ENCODE measurements at places on chromosomes 2 and 18.

GRCh38 chr18:34660572-34660971 is 49.5 kb upstream of the DTNA start:
- H3K27me3 ChIP-seq, result no peaks in the 10 kb centered on the region
- H3K4me3 ChIP-seq, result no peak overlapping the region

GRCh38 chr2:177084607-177085006 is 128.0 kb upstream of the HNRNPA3 start:
- DNase-seq, result no peak
- no peaks in the 10 kb centered on the region for H3K4me1 ChIP-seq
- H3K27ac ChIP-seq, result no peak overlapping the region
- no peak overlapping the region for H3K4me3 ChIP-seq
- H3K36me3 ChIP-seq, result no peaks in the 10 kb centered on the region

DNA sequence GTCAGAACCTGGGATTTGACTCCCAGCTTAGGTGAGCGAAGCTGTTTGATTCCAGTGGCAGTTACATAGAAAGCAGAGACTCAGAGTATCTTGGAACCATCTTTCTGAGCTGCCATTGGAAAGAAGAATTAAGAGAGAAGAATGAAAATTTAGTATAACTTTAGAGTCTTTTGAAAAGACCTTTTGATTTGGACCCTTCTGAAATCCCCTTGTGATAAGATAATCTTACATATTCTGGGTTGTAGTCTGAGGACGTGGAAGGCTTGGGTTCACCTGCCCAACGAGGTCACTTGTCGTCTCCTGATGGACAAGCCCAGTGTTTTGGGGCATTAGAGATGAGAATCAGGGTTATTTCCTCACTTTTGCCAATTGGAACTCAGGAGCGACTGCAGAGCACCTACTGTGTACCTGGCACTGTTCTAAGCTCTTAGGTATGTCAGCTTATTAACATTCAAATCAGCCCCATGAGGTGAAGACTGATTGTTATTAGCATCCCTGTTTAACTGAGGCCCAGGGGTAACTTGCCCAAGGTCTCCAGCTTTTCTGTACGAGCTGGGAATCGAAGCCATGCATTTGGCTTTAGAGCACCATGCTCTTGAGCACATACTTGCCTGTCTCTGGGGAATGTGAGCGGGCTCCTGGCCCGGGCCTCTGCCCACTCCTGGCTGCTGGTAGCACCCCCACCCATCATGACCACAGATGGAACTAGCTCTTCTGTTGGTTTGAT is 2.9 kb downstream of the HK2 start:
- peaks cover 18% of the 10 kb centered on the region for H3K4me1 ChIP-seq
- peaks cover 12% of the 10 kb centered on the region for H3K27me3 ChIP-seq
- H3K27ac ChIP-seq, result no peak overlapping the region
- no peaks in the 10 kb centered on the region for H3K36me3 ChIP-seq
- no peak overlapping the region for H3K4me3 ChIP-seq

GRCh38 chr2:171834286-171834685 is 59.8 kb downstream of the SLC25A12 start:
- no peaks in the 10 kb centered on the region for H3K4me1 ChIP-seq
- H3K27ac ChIP-seq, result no peak overlapping the region
- no peak overlapping the region for H3K4me3 ChIP-seq
- no peaks in the 10 kb centered on the region for H3K27me3 ChIP-seq

- no peak overlapping the region for H3K27ac ChIP-seq
- H3K4me1 ChIP-seq, result no peaks in the 10 kb centered on the region
- peaks cover under 1% of the 10 kb centered on the region for H3K27me3 ChIP-seq
These were observed 8.5 kb upstream of the SPATS2L start for GRCh38 chr2:200297989-200298388.

- no peak overlapping the region for H3K27ac ChIP-seq
- peaks cover 1% of the 10 kb centered on the region for H3K27me3 ChIP-seq
- H3K36me3 ChIP-seq, result no peaks in the 10 kb centered on the region
These were observed 657.2 kb downstream of the IRS1 start for GRCh38 chr2:226142463-226142862.

- no peaks in the 10 kb centered on the region for H3K27me3 ChIP-seq
- no peaks in the 10 kb centered on the region for H3K4me1 ChIP-seq
- no peak for DNase-seq
- H3K27ac ChIP-seq, result no peak overlapping the region
These were observed 3.0 kb upstream of the CPS1 start for GRCh38 chr2:210553373-210553772.

DNA sequence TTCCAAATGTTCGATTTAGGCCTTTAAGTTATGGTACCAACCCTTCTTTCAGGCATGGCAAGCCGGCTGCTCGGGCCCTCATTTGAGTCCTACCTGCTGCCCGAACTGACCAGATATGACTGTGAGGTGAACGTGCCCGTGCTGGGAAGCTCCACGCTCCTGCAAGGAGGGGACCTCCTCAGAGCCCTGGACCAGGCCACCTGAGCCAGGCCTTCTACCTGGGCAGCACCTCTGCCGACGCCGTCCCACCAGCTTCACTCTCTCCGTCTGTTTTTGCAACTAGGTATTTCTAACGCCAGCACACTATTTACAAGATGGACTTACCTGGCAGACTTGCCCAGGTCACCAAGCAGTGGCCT is 87.2 kb downstream of the EPAS1 start:
- no peak for DNase-seq
- no peaks in the 10 kb centered on the region for H3K4me1 ChIP-seq
- no peak overlapping the region for H3K4me3 ChIP-seq

DNA sequence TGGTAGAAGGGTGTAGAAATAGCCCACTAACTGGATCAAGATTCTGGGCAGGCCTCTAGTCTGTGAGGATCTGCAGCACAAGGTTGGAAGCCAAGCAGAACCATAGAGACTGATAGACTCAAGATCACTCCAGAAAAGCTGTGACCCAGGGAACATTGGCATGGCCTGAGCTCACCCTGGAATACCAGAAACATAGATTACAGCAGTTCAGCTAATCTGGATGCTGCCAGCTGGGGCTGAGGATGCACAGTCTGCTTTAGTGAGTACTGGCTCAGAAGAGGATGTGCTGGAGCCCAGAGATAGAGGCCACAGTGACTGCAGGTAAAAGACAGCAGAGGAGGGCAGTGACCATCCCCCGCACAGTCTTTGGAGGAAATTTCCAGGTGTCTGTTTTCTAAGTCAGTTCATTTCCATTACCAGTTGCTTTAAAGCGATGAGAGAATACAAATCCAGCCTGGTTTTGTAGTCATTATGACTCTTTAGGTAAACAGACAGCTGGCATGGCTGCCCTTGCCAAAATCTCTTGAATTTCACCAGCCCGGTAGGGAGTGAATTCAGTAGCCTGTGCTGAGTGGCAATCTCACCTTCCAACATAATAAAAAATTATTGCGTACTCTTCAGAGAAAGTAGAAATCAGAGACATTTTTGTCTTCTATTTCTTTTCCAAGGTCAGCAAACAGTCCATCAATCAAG is 119.2 kb downstream of the ANTXR1 start:
- H3K4me3 ChIP-seq, result no peak overlapping the region
- peaks cover 6% of the 10 kb centered on the region for H3K27me3 ChIP-seq
- no peak for DNase-seq
- H3K27ac ChIP-seq, result no peak overlapping the region
- no peaks in the 10 kb centered on the region for H3K4me1 ChIP-seq

DNA sequence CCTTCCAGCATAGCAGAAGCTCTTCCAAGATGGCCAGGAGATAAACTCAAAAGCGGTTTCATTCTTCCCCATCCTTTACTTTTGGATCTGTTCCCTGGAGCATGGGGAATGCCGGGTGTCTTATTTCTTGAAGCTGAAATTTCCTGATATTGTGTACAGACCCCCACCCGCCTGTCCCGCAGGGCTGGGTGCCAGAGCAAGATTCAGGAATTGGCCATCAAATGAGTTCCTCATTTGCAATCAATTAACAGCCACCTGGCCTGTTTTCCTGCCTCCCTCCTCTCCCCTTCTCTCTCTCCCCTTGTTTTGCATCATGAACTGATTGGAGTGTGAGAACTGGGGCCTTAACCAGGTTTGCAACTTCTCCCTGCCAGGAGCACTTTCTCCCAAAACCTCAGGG is 202.1 kb downstream of the SH3RF3 start:
- peaks cover 6% of the 10 kb centered on the region for H3K27me3 ChIP-seq
- no peak for DNase-seq
- no peak overlapping the region for H3K27ac ChIP-seq
- H3K4me1 ChIP-seq, result peaks cover 44% of the 10 kb centered on the region
- no peak overlapping the region for H3K4me3 ChIP-seq

- H3K27ac ChIP-seq, result no peak overlapping the region
- peaks cover 15% of the 10 kb centered on the region for H3K4me1 ChIP-seq
- no peaks in the 10 kb centered on the region for H3K27me3 ChIP-seq
- no peak overlapping the region for H3K4me3 ChIP-seq
- peaks cover 35% of the 10 kb centered on the region for H3K36me3 ChIP-seq
These were observed 117.4 kb downstream of the NEB start for GRCh38 chr2:151616760-151617339.

GRCh38 chr2:152067823-152068222 is 31.0 kb downstream of the CACNB4 start:
- no peak for DNase-seq
- no peak overlapping the region for H3K4me3 ChIP-seq
- H3K27ac ChIP-seq, result no peak overlapping the region
- no peaks in the 10 kb centered on the region for H3K36me3 ChIP-seq
- peaks cover 2% of the 10 kb centered on the region for H3K27me3 ChIP-seq
- H3K4me1 ChIP-seq, result no peaks in the 10 kb centered on the region

DNA sequence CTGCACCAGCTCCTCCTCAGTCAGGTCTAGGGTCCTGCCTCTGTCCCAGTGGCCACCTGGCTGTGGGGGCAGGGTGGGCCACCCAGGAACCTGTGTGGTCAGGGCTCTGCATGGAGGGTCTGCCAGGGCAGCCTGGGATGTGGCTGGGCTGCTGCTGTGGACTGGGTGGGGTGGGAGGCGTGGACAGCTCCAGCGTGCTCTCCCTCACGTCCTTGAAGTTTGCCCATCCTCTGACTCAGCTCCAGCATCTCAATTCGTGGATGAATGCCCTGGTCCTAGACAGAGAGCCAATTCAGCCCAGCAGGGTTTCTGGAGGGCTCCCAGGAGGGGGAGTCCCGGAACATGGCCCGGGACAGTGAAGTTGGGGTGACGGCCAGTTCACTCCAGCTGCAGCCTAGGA is 64.3 kb upstream of the EPAS1 start:
- no peaks in the 10 kb centered on the region for H3K36me3 ChIP-seq
- no peak overlapping the region for H3K27ac ChIP-seq
- H3K27me3 ChIP-seq, result no peaks in the 10 kb centered on the region
- no peak for DNase-seq
- H3K4me1 ChIP-seq, result no peaks in the 10 kb centered on the region

DNA sequence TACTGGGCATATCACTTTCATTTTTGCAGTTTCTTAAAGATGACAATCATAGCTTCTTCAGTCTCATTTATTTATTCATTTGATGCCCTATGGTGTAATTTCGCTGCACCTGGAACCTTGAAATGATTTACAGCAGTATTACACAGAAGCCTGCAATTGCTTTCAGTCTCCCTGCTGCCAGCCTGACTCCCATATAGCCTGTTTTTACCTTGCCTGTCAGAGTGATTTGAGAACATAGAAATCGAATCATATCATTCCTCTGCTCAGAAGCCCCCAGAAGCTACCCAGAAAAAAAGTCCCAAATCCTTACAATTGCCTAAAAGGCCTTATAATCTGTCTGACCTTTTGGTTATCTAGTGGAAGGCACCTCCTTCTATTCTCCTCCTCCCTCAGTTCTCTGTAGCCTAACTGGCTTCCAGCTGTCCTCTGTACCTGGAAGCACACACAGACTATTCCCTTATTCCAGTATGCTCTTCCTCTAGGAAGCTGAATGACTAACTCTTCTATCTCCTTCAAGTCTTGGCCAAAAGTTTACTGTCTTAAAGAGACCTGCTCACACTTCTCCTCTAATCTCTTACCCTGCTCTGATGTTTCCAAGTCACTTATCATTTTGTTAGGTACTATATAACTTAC is 12.6 kb downstream of the SCN3A start:
- no peaks in the 10 kb centered on the region for H3K36me3 ChIP-seq
- no peak overlapping the region for H3K27ac ChIP-seq
- H3K27me3 ChIP-seq, result peaks cover 2% of the 10 kb centered on the region

DNA sequence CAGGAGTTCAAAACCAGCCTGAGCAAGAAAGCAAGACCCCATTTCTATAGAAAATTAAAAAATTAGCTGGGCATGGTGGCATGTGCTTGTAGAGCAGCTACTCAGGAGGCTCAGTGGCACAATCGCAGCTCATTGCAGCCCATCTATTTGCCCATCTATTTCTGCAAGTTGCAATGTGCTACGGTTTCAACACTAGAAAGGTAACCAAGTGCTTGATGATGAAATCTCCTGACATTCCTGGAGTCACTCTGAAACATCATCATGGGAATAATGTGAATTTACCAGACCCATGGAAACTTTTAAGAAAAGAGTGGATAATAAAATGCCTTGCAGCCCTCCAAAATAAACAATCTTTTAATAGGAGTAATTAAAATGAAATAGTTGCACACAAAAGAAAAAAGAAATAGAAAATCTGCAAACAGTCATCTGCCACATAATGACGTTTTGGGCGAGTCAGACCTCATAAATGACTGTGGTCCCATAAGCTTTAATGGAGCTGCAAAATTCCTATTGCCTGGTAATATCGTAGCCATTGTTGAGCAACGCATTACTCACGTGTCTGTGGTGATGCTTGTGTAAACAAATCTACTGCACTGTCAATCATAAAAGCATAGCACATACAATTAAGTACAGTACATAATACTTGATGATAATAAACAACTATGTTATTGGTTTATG is 46.6 kb upstream of the AMMECR1L start:
- H3K27ac ChIP-seq, result no peak overlapping the region
- H3K4me3 ChIP-seq, result no peak overlapping the region
- DNase-seq, result no peak
- H3K36me3 ChIP-seq, result no peaks in the 10 kb centered on the region
- no peaks in the 10 kb centered on the region for H3K27me3 ChIP-seq
- H3K4me1 ChIP-seq, result no peaks in the 10 kb centered on the region

GRCh38 chr2:27378096-27378808 is 2.3 kb downstream of the ZNF513 start:
- H3K27me3 ChIP-seq, result peaks cover 4% of the 10 kb centered on the region
- H3K4me1 ChIP-seq, result peaks cover 24% of the 10 kb centered on the region
- H3K4me3 ChIP-seq, result no peak overlapping the region
- H3K36me3 ChIP-seq, result peaks cover 1% of the 10 kb centered on the region

- no peak overlapping the region for H3K27ac ChIP-seq
- H3K27me3 ChIP-seq, result no peaks in the 10 kb centered on the region
- H3K4me3 ChIP-seq, result no peak overlapping the region
- no peaks in the 10 kb centered on the region for H3K4me1 ChIP-seq
These were observed 103.3 kb downstream of the COL6A3 start for GRCh38 chr2:237310515-237311114.

GRCh38 chr18:53784253-53784652 is 440.2 kb downstream of the MBD2 start:
- DNase-seq, result no peak
- H3K36me3 ChIP-seq, result no peaks in the 10 kb centered on the region
- no peak overlapping the region for H3K4me3 ChIP-seq

GRCh38 chr2:225030893-225031292 is 11.4 kb downstream of the DOCK10 start:
- peak overlapping the region; percentile 83 for H3K27ac ChIP-seq
- peaks cover 14% of the 10 kb centered on the region for H3K36me3 ChIP-seq
- peaks cover 82% of the 10 kb centered on the region for H3K4me1 ChIP-seq

- H3K27me3 ChIP-seq, result no peaks in the 10 kb centered on the region
- H3K4me1 ChIP-seq, result peaks cover 7% of the 10 kb centered on the region
- no peak overlapping the region for H3K4me3 ChIP-seq
- peaks cover 8% of the 10 kb centered on the region for H3K36me3 ChIP-seq
These were observed 142.3 kb downstream of the BCL2 start for GRCh38 chr18:63177259-63177658.

- no peak overlapping the region for H3K4me3 ChIP-seq
- no peaks in the 10 kb centered on the region for H3K4me1 ChIP-seq
- no peaks in the 10 kb centered on the region for H3K36me3 ChIP-seq
- H3K27me3 ChIP-seq, result peaks cover 5% of the 10 kb centered on the region
- peak; percentile 30 for DNase-seq
- H3K27ac ChIP-seq, result no peak overlapping the region
These were observed 8.9 kb downstream of the TNS1 start for GRCh38 chr2:217993817-217994463.

Measured in immature natural killer cell (primary cell).